8988T (cell line): ENCODE measurements at places on chromosomes 2 and 18.

DNA sequence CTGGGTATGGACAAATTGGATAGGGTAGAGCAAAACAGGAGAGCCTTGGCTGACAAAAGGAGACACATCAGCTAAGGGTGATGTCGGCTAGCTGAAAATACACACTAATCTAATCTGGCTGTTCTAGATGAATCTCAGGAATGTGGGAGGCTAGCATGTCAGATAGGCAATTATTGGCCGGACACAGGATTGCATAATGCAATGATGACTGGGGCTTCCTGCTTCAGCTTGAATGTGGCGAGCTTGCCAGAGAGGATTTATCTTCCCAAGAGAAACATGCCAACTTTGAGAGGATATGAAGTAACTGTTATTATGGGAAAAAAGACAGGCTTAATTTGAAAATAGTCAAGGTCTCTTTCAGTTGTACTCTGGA, 102.4 kb downstream of the TRIB2 start:
- no peak for DNase-seq

DNA sequence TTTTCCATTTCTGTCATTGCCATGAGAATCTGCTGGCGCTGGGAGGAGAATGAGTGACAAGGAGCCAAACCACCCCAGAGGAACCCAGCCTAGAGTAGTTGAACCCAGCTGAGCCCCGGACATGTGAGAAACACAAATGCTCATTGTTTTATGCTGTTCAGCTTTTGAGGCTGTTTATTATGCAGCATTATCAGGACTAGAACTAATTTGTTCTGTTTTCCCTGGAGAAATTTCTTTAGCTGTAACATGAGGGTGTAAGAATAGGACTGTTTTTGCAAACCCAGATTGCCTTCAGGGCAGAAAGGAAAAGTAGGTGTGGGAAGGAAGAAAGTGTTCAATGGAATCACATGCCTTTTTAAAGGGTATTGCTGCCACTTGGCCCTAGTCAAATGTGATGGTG, 28.5 kb upstream of the DOCK10 start:
- no peak for DNase-seq

- DNase-seq: no peak
Measured at GRCh38 chr2:167017021-167017420, 128.7 kb downstream of the XIRP2 start.

DNA sequence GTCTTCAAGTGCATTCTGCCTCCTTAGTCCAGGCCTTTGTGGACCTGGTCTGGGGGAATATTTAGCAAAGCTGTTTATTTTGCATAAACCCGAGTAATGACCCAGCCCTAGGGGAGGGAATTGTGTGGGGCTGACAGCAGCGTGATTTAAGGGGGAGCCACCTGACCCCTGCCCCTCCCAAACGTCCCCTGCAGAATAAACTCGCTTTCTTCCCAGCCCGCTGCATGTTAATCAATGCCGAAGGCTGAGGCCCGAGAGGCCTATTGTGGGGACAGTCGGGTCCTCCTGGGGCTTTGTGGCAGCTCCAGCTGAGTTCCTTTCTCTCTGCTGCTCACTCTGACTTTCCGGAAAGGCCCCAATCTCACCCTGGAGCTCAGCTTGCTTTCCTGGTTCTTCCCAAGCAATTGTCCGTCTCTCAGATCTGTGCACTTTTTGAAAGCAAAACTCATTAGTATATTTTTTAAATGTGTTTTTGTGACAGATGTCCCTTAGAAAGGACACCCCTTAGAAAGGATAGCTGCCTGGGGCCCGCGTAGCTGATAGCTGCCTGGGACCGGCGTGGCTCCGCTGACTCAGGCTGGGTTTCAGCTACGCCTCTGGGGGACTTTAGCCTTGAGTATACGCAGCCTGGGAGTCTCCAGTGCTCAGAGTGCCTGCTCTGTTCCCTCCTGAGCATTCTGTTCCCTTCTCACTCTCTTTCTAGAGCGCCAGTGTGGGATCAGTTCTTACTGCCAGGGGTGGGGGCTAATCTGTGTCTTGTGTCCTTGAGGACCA, 158.3 kb downstream of the GLI2 start:
- no peak for DNase-seq

DNA sequence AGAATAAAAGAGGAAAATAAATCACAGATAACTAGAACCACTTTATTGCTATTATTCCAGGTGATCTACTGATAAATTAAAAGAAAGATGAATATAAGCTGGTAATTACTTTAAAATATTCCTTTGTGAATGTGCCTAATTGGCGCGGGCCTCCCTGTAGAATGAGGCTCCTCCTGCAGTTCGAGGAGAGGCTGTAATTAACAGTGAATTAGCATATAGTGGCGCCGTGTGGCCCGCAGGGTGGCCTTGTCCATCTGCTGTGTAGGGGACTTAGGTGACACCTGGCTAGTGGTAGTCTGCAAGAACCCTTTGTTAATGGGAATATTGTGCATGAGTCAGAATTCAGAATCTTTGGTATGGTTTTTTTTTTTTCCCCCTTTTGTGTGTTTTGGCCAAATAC, 119.8 kb downstream of the AGAP1 start:
- DNase-seq: no peak

- DNase-seq: no peak
Measured at GRCh38 chr2:28168376-28168775, 224.3 kb upstream of the FOSL2 start.

- DNase-seq: no peak
Measured at GRCh38 chr2:75894170-75894569, 183.5 kb upstream of the GCFC2 start.

- no peak for DNase-seq
Measured at GRCh38 chr18:44568986-44569385, 111.7 kb upstream of the SETBP1 start.

GRCh38 chr2:236512267-236512666, 57.4 kb upstream of the ACKR3 start:
- DNase-seq: no peak

DNA sequence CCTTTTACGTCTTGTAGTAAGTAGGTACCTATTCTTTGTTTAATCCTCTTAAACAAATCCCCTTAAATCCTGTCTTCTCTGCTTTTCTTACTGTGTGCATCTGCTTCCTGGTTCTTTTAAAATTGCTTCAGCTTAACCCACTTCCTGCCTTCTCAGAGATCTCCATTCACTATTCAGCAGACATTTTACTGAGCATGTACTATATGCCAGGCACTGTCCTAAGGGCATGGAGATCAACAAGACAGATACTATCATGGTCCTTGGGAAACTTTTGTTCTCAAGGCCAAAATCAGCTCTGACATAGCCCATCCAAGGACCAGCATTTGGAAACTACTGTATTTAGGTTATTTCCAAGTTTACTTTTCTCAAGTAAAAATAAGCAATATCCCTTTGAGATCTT, 227.5 kb downstream of the TPGS2 start:
- no peak for DNase-seq

GRCh38 chr2:158903711-158904405, 64.6 kb upstream of the TANC1 start:
- DNase-seq: no peak

DNA sequence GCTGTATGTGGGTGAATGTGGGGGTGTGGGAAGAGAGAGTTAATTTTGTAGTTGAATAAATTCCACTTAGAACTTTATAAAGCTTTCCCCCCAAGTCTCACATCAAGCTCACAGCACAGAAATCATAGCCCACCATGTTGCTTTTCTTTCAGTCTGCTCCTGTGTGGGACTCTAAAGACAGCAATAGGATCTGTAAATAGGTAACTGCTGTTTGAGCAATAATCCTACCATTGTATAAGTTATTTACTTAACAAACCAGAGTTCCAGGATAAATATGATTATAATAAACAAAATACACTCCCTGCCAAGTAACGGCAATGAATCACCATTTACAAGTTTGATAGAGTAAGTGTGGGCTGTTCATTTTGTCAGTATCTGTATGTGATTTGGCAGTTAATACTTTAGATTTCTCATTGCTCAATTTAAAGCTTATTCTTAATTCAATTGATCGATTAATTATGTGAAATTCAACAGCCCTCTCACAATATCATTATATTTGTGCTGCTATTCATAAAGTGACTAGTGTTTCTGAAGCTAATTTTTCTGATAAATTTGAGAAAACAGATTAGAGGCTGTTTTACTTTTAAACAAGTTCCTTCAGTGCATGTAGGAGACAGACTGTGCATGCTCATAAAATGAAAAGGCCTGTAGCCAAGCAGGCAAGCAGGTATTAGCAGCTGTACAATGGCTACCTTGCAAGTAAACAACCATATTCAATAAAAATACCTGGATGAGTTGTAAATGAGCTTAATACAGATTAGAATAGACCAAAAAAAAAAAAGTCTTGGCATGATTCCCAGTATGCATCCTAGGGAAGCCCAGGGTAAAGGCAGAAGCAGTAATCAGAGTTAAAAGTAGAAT, 142.7 kb downstream of the PDE11A start:
- DNase-seq: no peak

- no peak for DNase-seq
Measured at GRCh38 chr18:5529471-5529870, 14.3 kb downstream of the EPB41L3 start.

DNA sequence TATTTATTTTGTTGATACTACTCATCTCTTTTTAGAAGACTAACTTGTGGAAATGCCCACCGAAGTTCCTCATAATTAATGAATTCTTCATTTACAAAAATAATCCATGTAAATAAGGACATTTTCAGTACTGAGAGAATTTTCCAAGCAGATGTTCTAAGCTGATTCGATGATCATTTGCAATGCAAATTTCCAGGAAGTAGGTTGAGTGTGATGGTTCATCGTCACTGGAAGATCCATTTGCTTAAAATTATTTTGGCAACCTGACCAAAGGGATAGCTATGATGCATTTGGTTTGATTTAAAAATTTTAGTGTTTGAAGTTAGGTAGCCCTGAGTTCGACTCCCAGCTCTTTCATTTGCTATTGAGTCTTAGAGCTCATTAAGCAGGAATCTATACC, 257.3 kb upstream of the RASGRP3 start:
- no peak for DNase-seq
